GM23248 (cell line): ENCODE measurements at places on chromosomes 12 and 14. TPM values are rescaled to one million over a fixed set of nuclear protein-coding genes. Genes with fewer than 3 reads are reported as not detected.

GNPNAT1 gene
- 59.6 and 64.5 TPM in 2 replicates for polyA plus RNA-seq

PLCZ1 gene
- not detected in 2 replicates for polyA plus RNA-seq

KICS2 gene
- 3.5 and 4.1 TPM in 2 replicates for polyA plus RNA-seq

CCDC196 gene
- polyA plus RNA-seq = not detected in 2 replicates

VPS29 gene
- polyA plus RNA-seq = 202 and 206 TPM in 2 replicates

TMEM106C gene
- 69.4 and 70.4 TPM in 2 replicates for polyA plus RNA-seq

CLEC2B gene
- 11.7 and 12.2 TPM in 2 replicates for polyA plus RNA-seq

EIF4B gene
- 73.4 and 74.8 TPM in 2 replicates for polyA plus RNA-seq

SMCO3 gene
- not detected in 2 replicates for polyA plus RNA-seq

CEP83 gene
- 6.9 and 7.0 TPM in 2 replicates for polyA plus RNA-seq

SERPINA10 gene
- not detected in 2 replicates for polyA plus RNA-seq

KRT6C gene
- polyA plus RNA-seq = not detected in 2 replicates

TAS2R9 gene
- polyA plus RNA-seq = not detected in 2 replicates

RNASE7 gene
- polyA plus RNA-seq = not detected in 2 replicates

PSME1 gene
- polyA plus RNA-seq = 144 and 147 TPM in 2 replicates

ALDH2 gene
- polyA plus RNA-seq = 38.5 and 41.2 TPM in 2 replicates

LDHB gene
- 497 and 508 TPM in 2 replicates for polyA plus RNA-seq

HOXC5 gene
- polyA plus RNA-seq = 0.65 and 1.3 TPM in 2 replicates
